ENCODE measurements at places on chromosomes 4 and X.

DNA sequence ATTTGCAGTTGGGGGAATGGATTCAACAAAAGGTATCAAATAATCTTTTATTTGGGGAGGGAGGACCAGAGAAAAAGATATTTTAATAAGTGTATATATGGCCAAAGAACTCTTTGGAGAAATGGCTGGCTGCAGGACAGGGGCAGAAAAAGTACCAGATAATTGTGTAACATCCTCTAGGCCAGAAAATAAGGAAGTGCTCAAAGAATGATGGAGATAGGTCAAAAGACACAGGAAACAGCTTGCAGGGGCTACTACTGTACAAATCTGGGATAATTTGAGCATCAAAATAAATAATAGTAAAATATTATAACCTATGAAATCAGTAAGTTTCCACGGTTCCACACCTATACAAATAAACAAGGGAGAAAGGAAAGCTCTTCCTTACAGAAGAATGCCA is 34.8 kb downstream of the KLHL5 start:
- no peak for DNase-seq

- peak; percentile 24 for DNase-seq
Observed at GRCh38 chr4:104475652-104476051, 19.0 kb downstream of the CXXC4 start.

GRCh38 chrX:17597327-17597726 is 140.0 kb upstream of the SCML1 start:
- DNase-seq, result no peak

GRCh38 chr4:102439812-102440211 is 61.3 kb upstream of the NFKB1 start:
- no peak for DNase-seq

GRCh38 chr4:5009796-5010195 is 9.5 kb downstream of the CYTL1 start:
- DNase-seq, result no peak

DNA sequence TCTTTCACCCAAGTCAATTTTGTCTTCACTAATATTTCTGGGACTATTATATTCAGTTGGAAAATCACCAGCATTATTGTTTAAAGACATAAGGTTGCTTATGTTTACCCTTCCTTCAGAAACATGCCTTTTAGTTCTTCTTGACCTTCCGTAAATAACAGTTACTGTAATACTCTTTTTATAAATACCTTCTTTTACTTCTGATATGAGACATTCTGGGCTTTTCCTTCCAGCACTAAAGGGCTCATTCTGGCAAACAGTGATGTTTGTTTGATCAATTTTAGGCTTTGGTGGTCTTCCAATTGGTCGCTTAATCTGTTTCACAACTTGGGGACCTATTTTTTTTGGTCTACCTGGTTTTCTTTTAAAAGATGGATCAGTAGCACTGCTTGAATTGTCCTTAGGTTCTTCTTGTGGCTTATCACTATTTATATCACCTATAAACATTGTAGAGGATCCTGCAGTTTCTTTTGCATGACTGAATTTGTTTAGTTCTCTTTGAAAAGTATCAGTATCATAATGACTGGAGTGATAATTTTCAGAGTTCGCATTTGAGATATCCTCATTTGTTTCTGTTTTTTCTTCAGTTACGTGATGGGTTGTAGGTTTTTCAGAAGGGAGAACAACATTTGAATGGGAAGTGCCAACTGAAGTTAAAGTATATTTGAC is 64.8 kb downstream of the NCAPG start:
- DNase-seq, result no peak

DNA sequence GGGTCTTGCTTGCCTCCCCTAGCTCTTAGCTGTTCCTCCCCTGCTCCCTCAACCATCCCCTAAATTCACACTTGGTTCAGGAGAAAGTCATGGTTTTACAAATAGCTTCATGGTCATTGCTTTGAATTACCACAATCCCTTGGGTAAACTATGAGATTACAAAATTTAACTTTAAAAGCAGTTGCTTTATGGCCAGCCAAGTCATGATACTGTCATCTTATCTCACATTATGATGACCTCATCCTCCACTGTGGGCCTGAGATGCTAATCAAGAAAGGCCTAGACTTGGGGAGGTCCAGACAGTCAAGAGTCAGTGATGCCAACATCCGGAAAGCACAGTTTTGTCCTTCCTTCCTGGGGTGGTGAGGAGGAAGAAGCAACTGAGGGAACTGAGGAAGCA is 10.5 kb upstream of the FGF16 start:
- no peak for DNase-seq

DNA sequence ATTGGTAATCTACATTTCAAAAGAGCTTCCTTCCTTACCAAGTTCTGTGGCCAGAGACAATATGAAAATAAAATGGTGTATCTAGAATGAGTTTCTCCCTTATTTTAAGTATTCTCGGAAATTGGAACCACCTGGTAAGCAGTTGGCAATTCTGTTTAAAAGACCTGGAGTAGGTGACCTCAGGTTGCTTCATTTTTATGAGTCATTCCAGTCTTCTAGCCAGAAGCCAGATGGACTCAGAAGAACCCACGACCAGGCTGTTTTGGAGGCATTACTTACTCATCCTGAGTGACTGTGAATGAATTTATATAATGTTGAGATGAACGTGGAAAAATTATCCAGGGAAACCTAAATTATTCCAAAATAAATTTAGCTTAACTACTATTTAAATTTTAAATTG is 9.1 kb downstream of the BMPR1B start:
- DNase-seq, result no peak

DNA sequence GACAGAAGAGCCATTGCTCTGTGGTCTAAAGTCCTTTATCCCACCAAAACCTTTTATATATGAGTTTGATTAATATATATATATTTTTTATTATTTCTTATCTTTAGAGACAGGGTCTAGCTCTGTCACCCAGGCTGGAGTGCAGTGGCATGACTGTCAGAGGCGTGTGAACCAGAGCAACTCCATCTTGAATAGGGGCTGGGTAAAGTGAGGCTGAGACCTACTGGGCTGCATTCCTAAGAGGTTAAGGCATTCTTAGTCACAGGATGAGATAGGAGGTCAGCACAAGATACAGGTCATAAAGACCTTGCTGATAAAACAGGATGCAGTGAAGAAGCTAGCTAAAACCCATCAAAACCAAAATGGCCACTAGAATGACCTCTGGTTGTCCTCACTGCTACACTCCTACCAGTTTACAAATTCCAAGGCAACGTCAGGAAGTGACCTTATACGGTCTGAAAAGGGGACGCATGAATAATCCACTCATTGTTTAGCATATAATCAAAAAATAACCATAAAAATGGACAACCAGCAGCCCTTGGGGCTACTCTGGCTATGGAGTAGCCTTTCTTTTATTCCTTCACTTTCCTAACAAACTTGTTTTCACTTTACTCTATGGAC is 10.5 kb downstream of the TBCK start:
- no peak for DNase-seq

DNA sequence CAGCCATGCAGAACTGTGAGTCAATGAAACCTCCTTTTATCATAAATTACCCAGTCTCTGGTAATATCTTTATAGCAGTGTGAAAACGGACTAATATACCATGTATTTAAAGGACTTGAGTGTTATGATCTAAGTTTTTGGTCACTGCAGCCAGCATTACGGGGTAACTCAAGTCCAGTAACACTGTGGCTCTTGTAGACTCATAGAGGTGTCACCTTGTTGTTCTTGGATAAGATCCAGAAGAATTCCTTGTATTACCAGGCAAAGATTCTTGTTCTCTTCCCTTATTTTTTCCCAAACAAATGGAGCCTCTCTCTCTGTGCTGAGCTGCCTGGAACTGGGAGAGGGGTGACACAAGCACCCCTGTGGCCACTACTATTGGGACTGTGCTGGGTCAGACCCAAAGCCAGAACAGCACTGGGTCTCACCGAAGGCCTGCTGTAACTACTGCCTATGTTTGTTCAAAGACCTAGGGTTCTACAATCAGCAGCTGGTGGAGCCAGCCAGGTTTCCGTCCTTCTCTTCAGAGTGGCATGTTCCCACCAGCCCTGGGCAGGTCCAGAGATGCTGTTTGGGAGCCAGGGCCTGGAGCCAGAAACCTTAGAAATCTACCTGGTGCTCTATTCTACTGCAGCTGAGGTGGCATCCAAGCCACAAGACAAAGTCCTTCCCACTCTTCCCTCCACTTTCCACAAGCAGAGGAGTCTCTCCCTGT is 43.7 kb upstream of the MED14 start:
- no peak for DNase-seq

- no peak for DNase-seq
Observed at GRCh38 chrX:125520029-125520428, 200.4 kb downstream of the TEX13C start.

DNA sequence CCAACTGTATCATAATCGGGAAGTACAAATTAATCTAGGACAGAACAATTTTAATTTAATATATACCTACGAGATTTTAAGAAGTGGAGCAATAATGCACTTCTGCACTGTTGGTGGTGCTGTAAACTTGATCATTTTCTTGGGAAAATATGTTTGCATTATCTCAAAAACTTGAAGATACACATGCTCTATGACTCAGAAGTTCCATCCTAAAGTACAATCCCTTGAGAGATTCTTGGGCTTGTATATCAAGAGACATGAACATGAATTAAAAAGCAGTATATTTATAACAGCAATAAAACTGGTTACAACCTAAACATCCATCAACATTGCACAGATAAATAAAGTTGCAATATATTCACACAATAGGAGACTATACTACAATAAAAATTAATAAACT is 168.8 kb downstream of the CLCN4 start:
- no peak for DNase-seq

DNA sequence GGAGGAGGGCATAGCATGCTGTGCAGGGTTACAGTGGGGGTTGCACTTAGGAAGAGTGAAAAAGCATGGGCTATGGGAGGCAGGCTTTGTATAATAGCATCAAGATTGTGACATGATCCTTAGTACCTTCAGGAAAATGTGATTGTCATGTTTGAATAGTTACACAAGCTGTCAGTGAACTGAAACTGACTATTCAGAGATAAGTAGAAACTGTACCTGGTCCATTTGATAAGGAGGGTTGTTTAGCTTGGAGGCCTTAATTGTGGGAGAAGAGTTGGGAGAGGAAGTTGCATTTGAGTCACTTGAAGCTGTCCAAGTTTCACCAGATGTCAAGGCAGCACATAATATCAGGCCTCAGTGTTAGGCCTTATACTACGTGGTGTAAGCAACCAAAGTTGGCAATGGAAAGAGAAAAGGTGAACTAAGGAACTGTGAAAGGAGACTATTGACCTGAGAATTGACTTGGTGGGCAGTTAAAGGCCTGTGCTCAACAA is 85.0 kb downstream of the TEX13C start:
- no peak for DNase-seq

DNA sequence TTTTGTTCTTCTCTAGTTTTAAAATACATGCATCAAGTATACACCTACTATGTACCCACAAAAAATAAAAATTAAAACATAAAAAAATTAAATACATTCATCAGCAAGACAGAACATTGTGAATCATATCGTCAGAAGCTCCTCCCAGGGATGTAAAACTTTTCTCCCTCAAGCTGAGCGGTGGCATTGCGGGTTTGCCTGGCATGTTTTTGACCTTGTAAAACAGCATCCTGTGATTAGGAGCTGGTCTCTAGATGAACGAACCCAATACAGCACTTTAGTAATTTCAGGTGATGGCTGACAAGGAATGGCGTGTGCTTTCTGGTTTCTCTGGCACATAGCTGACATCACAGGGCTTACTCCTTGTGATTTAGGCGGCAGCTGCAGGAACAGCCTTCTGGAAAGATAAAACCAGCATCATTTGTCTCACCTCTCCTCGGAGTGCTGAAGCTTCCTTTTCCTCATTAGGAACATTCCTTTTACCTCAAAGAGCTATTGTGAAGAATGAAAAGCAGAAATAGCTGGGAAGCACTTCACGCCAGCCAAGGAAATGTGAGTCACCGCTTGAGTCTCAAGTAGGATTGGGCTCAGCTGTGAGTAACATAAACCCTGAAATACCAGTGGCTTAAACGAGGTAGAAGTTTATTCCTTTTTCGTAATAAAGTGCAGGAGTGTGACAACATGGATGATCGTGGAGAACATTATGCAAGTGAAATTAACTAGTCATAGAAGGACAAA is 44.3 kb downstream of the NYX start:
- no peak for DNase-seq

GRCh38 chrX:11666164-11666563 is 444 bp upstream of the ARHGAP6 start:
- DNase-seq, result peak; percentile 22

- no peak for DNase-seq
Observed at GRCh38 chrX:48854898-48855297, 19.5 kb upstream of the PCSK1N start.

- DNase-seq, result no peak
Observed at GRCh38 chr4:90078440-90078839, 48.8 kb upstream of the CCSER1 start.

- no peak for DNase-seq
Observed at GRCh38 chrX:41963348-41963747, 40.0 kb upstream of the CASK start.

GRCh38 chr4:168618577-168619265 is 121.9 kb downstream of the PALLD start:
- DNase-seq, result no peak

- no peak for DNase-seq
Observed at GRCh38 chrX:45715748-45716147, 515.1 kb upstream of the DIPK2B start.

- DNase-seq, result no peak
Observed at GRCh38 chr4:170529748-170530722, 440.3 kb upstream of the AADAT start.

- DNase-seq, result no peak
Observed at GRCh38 chr4:77777135-77777807, 41.9 kb downstream of the CNOT6L start.

DNA sequence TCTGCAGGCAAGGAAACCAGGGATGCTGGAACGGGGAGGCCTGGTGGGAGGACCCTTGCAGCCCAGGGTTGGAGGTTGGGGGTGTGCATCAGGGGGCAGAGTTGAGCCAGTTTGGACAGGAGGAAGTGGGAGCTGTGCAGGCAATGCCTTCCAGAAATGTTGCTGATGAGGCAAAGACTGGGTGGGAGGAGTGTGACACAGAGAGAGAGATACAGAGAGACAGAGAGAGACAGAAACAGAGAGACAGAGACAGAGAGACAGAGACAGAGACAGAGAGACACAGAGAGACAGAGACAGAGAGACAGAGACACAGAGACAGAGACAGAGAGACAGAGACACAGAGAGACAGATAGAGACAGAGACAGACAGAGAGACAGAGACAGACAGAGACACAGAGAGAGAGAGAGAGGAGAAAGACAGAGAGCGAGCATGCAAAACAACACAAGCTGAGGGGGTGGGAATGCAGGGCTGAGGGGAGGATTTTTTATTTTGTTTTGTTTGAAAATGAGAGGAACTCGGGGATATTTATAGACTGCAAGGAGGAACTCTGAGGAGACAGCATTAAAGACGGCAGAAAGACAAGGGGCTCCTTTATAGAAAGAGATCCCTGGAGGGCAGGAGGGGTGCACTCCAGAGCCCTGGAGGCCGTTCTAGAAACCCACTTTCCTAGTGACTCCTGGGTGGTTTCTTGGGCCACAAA is 1.9 kb upstream of the HAUS3 start:
- DNase-seq, result peak; percentile 27

GRCh38 chrX:117936118-117936517 is 180.5 kb downstream of the KLHL13 start:
- DNase-seq, result no peak
